ENCODE measurements at places on chromosomes 1 and 21.

DNA sequence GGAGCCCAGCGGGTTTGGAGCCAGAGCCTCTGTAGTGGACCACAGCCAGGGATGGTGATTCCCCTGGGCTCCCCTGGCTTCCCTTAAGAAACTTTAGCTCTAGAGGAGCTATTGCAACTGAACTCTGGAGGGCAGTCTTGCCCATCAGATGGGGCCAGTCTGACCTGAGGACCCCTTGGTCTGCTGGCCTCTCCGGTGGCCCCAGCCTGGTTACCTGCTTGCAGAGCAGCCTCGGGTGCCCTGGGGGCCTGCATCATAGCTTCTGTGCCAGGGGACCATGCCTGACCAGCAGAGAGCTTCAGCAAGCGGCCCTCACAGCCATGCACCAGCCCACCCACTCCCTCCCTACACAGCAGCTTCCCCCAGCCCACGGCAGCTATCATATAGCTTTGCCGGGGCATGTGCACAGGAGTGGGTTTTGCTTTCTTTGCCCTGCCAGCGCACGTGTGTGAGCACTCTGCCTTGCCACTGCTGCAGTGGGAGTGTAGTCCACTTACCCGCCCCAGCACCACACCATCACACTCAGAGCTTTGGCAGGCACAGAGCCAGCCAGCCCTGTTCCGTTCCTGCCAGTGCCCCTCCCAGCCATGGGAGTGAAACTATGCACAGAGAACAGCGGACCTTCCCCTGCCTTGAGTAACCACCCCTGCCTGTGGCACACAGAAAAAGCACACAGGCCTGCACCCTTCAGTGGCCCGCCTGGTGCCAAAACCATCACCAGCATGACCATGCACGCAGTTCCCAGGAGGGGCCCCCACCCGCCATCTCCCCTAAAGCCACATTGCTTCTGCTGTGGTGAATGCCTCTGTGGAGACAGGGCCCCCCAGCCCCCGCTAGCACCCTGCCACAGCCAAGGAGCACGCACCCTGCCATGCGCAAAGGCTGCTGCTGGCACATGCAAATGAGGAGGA lies 442.9 kb upstream of the NEGR1 start:
- no peak for DNase-seq

DNA sequence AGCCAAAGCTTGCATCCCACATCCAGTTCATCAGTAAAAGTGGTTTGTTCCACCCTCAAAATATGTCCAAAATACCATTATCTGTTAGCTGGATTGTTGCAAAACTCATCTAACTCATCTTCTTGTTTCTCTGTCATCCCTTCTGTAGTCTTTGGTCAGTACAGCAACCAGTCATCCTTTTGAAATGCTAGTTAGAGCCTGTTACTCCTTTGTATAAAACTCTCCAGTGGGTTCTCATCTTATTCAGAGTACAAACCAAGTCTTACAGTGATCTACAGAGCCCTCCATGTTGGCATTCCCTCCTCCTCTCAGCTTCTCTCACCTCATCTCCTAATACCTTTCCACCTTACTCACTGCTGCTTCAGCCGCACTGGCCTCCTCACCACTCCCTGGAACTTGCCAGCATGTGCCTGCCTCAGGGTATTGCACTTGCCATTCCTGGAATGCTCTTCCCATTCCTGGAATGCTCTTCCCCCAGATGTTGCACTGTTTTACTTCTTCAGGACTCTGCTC lies 70.6 kb downstream of the LAMC1 start:
- no peak for DNase-seq

GRCh38 chr1:203166192-203166940 lies 9.3 kb downstream of the MYBPH start:
- no peak for DNase-seq

- DNase-seq: no peak
Observed at GRCh38 chr1:117312453-117313138, 54.7 kb upstream of the MAN1A2 start.

DNA sequence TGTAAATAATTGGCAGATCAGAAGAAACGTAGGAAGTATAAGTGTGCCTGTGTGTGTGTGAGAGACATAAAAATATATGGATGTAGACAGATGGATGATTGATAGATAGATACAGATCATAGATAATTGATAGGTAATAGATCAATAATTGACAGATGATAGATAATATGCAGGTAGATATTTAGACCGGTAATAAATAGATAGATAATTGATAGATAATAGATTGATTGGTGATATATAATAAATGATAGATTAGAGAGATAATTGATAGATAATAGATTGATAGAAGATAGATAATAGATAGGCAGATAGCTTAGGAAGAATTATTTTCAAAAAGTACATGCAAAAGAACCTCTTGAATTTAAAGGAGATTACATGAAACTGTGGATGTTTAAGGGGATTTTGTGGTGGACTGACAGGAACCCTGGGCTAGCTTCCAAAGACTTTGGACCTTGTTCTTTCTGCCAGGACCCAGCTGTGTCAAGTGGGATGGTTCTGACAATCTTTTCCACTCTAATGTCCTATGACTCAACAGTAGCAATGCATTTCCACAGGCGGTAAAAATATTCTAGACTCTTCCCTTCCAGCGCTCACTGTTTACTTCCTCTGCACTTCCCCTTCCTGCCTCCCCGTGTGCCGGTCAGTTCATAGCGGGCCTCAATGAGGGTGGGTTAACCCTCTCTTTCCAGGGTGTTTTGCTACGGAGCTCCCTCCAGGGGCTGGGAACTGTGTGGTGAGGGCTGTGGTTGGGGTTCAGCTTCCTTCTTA lies 39.4 kb downstream of the KCNJ15 start:
- DNase-seq: no peak

Data from NCI-H1436 (cell line).